ENCODE measurements at places on chromosomes 4 and X. TPM values are rescaled to one million over a fixed set of nuclear protein-coding genes. Genes with fewer than 3 reads are reported as not detected.

DNA sequence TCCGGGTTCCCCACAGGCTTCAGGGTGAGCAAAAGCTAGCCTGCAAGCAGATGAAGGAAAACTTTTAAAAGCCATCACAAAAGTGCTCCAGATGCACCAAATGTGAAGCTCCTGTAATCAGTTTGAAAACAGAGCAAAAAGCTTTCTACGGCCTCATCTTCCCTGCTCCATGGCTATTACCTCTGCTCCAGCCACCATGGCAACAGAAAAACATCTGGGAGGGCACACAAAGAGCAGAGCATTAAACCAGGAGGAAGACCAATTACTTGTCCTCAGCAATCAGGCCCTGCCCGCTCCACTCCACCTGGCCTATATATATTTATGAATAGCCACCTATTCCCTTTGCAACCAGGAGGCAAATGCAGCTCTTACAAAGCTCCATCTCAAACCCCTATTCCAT is 33.6 kb downstream of the TMEM154 start:
- DNase-seq = no peak

DNA sequence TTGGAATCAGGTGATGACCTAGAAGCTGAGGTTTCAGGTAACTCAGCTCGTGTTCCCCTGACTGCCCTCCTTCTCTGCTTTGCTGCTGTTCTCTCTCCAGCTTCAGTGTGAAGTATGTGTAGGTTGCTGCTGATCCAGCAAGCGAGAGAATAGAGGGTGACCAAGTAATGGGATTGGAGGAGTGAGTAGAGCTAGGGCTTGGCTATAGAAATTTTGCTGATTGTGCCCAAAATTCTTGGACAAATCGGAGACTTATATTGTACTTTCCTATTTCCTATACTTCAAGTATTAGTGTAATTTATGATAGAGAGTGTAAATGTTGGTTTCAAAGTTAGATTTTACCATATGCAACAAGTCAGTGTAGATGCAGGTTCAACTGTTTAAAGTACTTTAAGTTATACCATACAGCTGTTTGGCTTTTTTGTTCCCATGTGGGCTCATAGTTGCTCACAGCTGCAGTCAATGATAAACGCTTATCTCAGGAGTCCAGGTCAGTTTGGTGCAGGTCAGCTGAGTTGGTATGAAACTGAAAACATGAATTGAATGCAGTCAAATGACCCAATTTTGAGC is 48.0 kb downstream of the RAPGEF2 start:
- DNase-seq = no peak

DNA sequence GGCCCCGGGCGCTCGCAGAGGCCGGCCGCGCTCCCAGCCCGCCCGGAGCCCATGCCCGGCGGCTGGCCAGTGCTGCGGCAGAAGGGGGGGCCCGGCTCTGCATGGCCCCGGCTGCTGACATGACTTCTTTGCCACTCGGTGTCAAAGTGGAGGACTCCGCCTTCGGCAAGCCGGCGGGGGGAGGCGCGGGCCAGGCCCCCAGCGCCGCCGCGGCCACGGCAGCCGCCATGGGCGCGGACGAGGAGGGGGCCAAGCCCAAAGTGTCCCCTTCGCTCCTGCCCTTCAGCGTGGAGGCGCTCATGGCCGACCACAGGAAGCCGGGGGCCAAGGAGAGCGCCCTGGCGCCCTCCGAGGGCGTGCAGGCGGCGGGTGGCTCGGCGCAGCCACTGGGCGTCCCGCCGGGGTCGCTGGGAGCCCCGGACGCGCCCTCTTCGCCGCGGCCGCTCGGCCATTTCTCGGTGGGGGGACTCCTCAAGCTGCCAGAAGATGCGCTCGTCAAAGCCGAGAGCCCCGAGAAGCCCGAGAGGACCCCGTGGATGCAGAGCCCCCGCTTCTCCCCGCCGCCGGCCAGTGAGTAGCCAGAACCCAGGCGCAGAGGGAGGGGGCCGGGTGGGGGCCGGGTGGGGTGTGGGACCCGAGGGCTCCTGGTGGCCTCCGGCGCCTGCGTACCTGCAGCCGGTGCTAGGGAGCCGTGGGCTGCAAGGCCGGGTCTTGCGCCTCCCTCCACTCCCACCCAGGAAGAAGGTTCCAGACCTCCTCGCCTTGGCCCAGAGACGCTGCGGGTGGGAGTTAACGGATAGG is 534 bp downstream of the MSX1 start:
- DNase-seq = no peak

- DNase-seq = no peak
These were observed 87.3 kb upstream of the ZNF81 start for GRCh38 chrX:47749185-47749967.

- DNase-seq = no peak
These were observed 86.1 kb downstream of the ADGRG4 start for GRCh38 chrX:136386826-136387225.

GRCh38 chrX:71128166-71128833 is 9.9 kb downstream of the MED12 start:
- no peak for DNase-seq

GRCh38 chrX:134024686-134025377 is 39.4 kb upstream of the GPC3 start:
- DNase-seq = no peak

DNA sequence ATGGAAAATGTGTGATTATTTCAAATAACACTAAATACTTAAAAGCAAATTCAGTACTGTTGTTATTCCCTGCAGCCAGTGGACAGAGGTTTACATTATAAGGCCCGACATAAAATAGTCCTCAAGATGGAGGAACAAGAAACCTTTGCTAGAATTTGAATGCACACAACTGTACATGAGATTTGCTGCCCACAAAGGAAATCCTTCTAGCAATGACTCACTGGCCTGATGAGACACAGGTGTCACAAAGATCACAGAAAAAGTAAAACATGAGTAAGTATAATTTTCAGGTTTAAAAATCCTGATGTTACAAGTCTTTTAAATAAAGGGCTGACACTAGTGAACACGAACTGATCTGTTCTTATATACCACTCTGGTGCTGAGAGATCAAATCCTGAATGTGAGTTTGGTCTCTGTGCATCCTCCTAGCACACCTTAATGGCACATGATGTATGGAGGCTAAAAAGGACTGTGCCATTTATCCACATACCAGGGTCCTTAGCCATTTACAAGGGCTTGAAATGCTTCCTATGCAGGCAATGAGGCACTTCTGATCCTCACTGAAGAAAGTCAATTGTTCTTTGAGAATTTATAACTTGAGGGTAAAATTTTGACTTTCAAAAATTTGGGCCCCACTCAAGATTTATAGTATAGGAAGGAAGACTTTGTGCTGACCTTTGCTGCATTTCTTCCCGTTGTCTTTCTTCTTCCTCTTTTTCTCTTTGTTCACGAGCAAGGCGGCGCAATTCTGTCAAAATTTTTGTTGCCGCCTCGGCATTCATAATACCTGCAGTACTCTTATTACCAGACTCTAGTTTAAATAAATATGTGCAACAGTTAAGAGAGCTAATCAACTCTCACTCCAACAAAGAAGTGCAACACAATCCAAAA is 23.0 kb downstream of the MAP7D3 start:
- DNase-seq = no peak

DNA sequence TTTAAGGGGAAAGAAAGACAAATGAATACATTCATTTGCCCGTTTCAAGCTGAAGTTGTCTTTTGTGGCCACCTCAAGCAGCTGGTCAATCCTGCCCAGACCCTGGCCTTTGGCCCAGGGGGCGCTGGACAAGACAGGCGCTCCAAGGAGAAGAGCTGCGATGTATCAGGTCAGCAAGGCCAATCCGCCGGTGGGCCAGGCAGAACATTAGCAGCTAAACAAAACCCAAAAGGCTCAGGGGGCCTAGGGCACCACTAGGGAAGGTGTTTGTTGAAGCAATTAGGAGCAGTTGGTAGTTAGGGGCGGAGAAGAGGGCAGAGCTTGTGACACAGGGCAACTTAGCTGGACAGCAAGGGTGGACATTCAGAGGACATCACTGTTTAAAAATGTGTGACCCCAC is 60.8 kb upstream of the TMEM33 start:
- DNase-seq = no peak

DNA sequence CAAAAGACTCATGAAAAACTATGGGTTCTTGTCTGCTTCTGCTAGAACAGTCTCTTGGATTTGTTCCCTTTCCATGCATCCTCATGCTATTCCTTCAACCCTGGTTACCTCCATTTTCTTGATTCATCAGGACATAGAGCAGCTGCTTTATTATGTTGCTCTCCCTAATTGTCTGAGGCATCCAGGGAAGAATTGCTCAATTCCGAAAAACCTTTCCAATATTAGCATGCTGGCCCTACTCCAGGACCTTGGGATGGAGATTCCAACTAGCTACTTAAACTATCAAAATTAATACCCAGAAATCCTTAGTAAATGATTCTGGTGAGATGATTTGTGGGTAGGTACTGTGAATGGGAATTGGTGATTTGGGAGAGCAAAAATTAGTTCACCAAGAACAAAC is 56.6 kb upstream of the FAM47B start:
- DNase-seq = no peak

DNA sequence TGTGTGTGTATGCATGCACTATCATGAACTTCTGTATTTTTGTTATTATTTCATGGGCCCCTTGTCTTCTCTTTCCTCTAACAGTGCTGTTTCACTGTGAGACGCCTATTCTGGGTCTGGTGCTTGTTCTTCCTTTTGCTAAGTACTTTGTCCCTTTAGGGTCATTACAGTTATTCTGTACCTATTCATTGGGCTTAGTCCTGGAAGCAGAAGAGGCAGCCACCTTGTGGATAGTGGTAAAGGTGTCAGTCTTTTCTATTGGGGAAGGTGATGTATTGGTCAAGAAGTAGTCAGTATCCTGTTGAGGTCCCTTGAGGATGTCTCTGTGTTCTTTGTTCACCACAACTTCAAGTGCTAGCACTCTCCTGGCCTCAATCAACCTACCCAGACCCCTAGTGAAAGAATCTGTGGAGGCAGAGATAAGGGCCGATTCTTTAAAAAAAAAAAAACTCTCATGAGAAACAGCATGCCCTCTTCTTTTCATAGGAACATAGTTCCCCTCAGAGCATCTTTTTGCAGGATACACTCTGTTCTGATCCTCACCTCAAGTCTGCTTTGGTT is 593.8 kb downstream of the SPRY1 start:
- no peak for DNase-seq

- DNase-seq = no peak
These were observed 2.7 kb downstream of the NALF2 start for GRCh38 chrX:69506617-69507499.

- DNase-seq = no peak
These were observed 87.0 kb downstream of the PHKA2 start for GRCh38 chrX:18896680-18897544.

DIPK2B gene
- 5.7 TPM for total RNA-seq

UGT2B17 gene
- total RNA-seq = not detected

F8A3 gene
- 11.4 TPM for total RNA-seq

USP17L11 gene
- total RNA-seq = not detected

DRP2 gene
- total RNA-seq = 7.1 TPM

Measured in sigmoid colon (tissue), 7 donors.